Neural crest cell (in vitro differentiated cells): ENCODE measurements at places on chromosomes 3 and 15.

DNA sequence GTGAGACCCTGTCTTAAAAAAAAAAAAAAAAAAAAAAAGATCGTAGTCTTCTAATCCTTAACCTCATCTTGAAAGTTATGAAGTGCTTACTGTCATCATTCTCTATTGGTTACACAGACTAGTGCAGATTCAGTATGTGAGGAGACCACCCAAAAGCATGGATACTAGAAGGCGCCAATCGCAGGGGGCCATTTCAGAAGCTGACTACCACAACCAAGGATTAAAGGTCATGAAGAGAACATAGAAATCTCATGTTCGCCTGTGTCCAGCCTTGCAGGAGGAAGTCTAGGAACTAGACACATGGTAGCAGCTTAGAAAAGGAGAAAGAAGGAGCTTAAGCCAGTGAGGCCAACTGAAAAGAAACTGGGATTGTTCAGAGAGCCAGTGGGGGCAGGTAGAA lies 207.8 kb downstream of the THSD4 start:
- DNase-seq = no peak

GRCh38 chr3:165195241-165195639 lies 944 bp downstream of the SLITRK3 start:
- DNase-seq = peak; percentile 2

DNA sequence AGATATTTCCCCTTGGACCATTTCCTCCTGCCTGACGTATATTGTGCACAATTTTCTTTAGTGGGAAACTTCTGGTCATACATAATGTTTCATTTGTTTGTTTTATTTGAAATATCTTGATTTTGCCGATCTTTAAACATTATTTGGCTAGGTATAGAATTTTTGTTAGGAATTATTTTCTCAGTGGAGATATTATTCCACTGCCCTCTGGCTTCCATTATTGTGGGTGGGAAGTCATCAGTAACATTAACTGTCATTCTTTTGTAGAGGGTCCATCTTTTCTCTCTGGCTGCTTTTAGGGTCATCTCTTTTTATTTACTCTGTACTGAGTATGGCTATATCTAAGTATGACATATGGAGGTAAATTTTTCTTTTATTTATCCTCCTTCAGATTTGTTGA lies 135.5 kb upstream of the LIPC start:
- DNase-seq = no peak

DNA sequence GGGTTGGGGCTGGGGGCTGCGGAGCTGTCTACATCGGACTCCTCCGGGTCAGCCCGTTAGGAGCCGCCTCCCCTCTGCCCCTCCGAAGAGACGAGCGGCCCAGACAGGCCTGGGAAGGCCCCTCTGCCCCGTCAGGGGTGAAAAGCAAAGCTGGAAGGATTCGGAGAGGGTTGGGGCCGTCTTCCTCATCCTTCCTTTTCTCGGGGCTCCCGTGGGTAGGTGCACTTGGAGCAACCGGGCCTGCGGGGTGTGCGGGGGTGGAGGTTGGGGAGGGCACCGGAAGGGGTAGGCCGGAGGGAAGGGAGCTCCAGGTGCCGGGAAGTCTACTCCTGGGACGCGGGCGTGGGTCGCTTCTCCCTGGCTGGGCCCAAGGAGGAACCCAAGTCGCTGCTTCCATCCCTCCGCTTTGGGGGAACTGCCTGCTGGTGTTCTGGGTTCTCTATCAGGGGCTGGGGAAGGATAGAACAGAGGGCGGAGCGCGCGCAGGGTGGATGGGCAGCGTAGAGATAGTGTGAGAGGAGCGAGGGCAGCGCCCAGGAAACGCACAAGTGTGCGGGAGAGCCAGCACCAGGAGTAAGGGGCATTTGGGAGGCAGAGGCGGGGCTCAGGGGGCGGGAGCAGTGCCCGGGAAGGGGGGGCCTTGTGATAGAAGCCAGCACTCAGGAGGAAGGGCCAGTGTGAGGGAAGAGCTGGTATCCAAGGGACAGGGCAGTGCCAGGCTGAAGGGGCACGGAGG lies 590 bp downstream of the POLR2H start:
- DNase-seq = peak; percentile 36

DNA sequence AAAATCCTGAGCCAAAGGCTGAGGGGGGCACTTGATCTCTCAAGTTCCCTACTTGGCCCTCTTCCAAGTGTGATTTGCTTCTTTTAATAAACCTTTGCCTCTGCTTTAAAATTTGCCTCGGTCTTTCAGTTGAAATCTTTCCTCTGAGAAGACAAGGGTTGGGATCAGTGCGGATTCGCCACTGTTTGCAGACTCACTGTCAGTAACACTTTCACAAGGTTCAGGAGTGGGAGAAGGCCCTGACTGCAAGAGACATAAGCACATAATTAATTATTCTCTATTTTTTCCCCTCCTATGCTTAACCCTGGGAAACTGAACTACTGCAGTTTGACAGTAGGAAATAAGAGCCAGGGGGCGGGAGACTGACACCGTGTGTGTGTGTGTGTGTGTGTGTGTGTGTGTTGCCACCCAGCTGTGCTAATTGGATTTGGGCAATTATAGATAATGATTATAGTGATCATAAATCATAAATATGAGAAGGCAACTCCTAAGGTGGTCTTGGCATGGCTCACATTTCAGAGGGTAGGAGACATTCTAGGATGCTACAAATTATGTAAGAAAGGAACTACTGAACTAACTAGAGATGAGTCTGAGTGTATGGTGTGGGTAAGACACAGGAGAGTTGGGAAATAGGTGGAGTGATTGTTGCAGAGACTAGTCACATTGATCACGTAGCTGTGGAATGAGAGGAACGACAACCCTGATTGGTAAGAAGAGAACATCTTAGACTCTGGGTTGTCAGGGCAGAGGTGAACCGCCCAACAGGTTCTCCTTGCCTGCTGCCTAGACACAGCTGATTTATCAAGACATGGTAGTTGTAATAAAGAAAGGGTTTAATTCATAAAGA lies 5.5 kb upstream of the ZNF662 start:
- DNase-seq = no peak

DNA sequence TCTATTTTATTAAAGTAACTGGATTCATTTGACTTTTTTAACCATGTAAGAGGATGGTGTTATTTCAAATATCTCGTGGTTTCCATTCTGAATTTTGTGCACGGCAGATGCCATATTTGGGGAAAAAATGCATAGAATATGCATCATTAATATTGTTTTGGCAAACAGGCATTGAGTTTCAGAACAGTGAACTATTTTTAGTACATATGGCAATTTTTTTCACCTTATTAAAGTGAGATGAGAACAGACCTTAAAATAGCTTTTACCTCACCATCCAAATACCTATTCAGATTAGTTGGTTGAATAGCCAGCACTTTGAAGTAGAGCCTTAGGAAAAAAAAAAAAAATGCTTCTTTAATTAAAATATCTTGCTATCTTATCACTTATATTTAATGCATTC lies 117.3 kb upstream of the FLNB start:
- DNase-seq = no peak

- no peak for DNase-seq
Measured at GRCh38 chr3:104909198-104909597, 457.5 kb upstream of the ALCAM start.

- no peak for DNase-seq
Measured at GRCh38 chr3:50194903-50195500, 3.6 kb downstream of the GNAT1 start.

GRCh38 chr3:127320529-127321121 lies 32.8 kb upstream of the PRR20G start:
- no peak for DNase-seq

DNA sequence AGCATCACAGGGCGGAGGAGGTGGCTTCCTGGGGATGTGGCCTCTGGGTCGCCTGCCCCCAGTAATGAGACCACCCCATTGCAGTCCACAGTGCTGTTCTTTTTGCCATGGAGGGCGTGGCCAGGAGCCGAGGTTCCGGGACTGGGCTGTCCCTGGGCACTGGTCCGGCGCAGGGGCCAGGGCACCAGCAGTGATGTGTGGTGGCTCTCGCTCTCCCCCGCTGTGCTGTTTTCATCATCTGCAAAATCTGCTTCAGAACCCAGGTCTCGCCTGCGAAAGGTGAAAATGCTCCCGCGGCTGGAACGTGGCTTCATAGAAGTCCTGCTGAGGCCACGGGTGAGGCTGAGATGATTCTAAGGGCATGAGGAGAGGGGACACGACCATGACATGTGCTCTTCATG lies 45.8 kb downstream of the SCN5A start:
- no peak for DNase-seq

DNA sequence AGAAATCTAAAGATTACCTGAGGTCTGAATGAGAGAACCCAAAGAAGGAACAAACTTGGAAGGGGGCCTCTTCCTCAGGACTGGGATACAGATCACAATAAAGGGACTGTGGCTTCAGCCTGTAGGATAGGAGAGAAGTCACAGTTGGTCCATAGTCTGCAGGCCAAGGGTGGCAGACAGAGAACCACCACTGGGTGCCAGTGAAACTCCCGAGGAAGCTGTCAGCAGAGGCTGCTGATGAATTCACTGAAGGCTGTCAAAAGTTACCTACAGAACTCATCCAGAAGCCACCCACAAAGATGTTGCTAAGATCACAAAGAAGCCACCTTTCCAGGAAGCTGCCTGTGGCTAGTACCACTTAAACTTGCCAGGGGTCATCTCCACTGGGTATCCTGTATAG lies 78.5 kb downstream of the TMCO5A start:
- DNase-seq = no peak

DNA sequence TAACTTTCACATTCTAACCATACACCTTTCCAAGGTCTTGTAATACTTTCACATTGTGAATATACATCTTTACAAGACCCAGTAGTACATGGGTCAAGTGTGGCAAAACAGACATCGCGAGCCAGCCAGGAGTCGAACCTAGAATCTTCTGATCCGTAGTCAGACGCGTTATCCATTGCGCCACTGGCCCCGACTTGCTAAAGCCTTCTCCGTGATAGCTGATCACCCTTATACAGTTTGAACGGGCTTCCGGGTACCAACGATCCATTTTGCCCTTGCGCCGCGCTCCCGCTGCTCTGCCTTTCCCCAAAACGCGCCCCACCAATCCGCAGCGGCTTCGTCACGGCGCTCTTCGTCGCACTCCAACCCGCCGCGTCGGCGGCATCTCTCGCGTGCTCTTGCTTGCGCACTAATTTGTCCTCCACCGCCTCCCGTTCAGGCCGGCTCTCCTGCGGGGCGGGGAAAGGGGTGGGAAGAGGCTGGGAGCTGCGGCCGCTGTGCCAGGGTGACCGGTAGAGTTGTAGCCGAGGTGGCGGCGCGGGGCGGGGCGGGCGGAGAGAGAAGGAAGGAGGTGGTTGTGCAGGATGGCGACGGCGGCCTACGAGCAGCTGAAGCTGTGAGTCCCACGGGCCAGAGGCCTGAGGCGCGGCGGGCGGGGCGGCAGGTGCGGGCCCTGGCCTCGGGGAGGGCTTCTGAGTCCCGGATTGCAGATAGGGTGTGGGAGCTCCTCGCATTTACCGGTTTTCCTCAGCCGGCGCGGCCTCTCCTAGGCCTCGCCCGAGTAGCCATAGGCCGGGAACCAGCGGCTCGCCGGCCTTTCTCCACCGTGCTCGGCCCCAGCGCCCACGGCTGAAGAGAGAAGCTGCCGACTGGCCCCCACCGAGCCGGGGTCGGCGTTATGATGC lies at the start of gene SACM1L:
TSS of gene SACM1L (plus strand) at position 515 of the 905 bp plus-strand sequence. CDS start at position 585, 70 bp downstream.
- peak; percentile 96 for DNase-seq

DNA sequence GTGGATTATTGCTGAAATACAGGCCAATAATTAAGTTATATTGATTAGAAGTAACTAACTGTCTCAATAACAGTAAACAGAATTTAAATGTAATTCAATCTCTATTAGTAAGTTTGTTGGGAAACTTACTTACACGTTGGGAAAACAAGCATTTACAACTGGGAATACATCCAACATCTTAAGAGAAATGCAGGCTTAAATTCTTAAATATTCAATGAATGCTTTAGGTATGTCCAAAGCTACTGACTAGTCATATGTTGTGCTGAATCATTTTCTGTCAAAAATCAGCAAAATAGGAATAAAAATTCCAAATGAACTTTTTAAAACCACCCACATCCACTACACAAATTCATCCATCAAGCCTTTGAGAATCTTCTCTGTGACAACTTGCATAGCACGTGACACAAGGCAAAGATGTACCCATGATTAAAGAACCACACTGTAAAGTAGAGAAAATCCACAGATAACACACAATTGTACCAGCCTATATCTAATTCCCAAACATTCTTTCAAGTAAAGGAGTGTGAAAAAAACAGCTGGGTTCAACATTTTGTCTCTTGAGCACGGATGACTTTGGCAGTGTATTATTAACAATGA lies 60.0 kb downstream of the NMNAT3 start:
- no peak for DNase-seq

- DNase-seq = no peak
Measured at GRCh38 chr15:82184776-82185175, 77.8 kb downstream of the EFL1 start.

DNA sequence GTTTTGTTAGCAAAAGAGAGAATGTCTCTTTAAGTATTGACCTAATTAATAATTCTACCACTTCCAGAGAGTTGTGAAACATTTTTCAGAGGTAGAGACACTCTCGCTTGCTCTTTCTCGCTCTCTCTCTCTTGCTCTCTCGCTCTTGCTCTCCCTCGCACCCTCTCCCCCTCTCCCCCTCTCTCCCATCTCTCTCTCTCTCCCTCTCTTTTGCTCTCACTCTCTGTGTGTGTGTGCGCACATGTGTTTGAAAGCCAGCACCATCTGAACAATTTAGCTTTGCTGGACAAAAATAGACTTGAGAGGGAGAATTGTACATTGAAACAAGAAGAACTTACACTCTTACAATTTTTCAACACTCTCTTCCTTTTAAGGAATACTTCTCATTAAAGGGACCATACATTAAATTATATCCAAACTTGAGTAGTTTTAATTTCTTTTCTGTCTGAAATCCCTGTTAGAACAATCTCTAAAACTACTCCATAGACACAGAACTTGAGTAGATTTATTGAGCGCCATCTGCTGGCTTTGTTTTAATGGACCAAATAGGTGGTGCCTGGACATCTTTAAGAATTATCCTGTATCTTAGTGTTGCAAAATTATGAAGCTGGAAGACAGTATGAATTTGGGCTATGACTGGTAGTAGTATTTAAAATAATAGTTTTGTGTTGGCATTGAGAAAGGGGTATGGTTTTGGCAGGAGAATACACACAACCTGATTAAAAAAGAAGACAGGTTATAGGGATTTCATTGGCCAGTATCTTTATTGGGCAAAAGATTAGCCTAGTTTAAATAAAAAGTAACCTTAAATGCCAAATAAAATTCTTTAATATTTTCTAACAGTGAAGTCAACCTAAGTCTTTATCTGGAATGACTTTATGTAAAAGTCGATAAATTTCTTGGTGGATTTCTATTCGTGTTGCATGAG lies 124.6 kb downstream of the AKAP13 start:
- DNase-seq = peak; percentile 34

- DNase-seq = no peak
Measured at GRCh38 chr3:11195201-11195600, 40.9 kb downstream of the HRH1 start.

GRCh38 chr15:68431037-68431791 lies 749 bp downstream of the ITGA11 start:
- no peak for DNase-seq
